ENCODE measurements at places on chromosomes 1 and 21.

DNA sequence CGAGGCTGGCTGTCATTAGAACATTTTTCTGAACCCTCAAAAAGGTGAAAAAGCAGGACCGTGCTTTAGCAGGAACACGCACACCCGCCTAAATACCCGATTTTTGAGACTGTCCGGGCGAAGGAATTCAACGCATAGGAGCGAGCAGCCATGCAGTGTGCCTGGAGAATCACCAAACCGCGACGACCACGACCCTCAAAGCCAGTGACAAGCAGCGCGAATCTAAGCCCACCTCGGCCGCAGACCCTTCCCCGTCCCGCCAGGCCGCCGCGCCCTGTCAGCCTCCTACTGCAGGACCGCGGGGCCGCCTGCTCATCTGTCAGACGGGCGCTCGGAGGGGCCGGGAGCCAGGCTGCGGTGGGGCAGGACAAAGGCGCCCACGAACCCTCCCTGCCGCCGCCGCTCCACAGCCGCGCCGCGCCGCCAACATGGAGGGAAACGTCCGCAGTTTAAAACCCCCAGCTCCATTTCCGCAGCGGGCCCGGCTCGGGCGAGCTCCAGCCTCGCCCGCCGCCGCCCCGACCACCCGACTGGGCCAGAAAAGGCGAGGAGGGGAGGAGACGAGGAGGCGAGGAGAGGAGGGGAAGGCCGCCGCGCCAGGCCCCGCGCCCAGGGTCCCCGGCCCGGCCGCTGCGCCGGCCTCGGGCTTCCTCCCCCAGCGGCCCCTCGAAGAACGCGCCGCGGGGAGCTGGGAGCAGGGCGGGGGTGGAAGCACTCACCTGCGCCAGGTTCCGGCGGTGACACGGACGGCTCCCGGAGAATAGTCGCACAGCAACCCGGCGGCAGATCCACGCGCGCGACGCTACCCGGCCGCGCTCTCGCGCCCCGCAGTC lies at the start of gene LBR:
Gene LBR (minus strand): TSS at position 804 of the 833 bp plus-strand sequence. CDS start 3,963 bp downstream, outside the sequence.
- peak; percentile 18 for DNase-seq

- DNase-seq: no peak
Observed at GRCh38 chr1:23475134-23475628, 8.8 kb downstream of the ASAP3 start.

DNA sequence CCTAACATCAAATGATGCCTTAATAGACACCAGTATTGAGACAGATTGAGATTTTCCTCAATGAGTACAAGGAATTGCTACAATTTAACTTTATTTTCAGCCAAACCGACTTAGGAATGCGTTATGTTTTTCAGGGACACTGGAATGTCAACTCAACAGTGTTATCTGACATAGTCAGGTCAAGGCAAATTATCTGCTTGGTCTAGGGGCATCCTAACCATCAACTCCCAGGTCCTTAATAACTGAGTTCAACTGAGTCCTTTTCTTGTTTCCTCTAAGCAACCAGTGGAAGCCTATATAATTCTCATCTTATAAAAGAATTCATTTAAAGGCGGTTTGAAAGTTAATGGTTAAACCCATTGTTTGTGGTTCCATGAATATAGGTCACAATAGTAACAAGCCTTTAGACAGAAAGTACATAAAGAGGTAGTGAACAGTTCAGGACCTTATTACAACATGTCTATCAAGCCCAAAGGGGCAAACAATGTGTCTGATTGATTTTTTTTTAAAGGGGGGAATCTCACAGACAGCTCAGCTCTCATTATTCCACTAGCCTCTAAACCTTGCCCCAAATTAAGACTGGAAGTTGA lies 32.3 kb upstream of the NR5A2 start:
- no peak for DNase-seq

DNA sequence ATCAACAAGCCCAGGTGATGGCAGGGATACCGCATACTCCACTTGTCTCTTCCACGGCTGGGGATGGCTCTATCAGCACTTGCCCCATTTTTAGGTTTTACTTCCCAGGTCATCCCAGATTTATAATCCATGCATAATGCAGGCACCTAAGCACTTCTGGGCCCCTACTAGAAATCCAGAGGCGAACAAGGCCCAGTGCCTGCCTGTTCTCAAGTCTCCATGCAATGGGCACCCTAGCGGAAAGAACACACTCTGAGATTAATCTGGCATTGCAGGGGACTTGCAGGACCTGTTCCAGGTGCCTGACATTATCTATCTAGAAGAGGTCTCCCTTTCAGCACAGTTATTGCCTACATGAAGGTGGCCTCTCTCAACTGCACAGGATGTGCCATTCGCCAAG lies 39.8 kb downstream of the HIVEP3 start:
- DNase-seq: no peak

DNA sequence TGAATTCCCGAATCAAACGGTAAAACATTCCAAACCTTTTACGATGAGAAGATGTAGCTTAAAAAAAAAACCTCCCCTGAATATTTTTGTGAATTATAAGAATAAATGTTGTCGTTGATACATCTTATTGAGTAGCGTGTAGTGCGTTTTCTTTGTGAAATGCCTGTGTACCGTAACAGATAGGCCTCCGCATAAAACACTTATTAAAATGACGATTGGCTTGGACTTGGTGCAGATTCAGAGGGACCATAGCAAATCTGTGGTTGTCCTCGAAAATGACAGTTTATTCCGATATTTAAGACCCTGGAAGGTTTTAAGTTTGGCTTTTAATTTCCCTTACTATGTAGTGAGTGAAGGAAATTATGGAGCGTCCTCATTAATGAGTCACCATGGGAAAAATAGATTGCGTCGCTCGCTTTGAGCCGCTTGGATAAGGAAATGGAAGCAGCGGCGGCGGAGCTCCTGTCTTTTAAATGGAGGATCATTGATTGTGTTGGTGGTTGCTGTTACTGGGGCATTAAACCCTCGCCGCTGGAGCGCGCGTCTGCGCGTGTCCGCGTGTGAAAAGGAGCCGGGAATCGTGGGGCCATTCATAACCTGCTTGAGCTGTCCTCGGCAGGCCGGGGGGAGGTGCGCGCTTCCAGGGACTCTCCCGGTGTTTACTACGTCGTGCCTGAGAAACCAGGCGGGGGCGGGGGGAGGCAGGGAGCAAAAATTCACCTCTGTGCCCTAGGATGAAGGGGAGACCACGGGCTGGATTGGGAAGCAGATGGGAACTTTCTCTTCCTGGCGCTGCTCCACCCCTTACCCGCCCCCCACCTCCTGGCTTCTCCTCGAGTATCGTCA lies 1.6 kb downstream of the SPEN start:
- DNase-seq: peak; percentile 56

DNA sequence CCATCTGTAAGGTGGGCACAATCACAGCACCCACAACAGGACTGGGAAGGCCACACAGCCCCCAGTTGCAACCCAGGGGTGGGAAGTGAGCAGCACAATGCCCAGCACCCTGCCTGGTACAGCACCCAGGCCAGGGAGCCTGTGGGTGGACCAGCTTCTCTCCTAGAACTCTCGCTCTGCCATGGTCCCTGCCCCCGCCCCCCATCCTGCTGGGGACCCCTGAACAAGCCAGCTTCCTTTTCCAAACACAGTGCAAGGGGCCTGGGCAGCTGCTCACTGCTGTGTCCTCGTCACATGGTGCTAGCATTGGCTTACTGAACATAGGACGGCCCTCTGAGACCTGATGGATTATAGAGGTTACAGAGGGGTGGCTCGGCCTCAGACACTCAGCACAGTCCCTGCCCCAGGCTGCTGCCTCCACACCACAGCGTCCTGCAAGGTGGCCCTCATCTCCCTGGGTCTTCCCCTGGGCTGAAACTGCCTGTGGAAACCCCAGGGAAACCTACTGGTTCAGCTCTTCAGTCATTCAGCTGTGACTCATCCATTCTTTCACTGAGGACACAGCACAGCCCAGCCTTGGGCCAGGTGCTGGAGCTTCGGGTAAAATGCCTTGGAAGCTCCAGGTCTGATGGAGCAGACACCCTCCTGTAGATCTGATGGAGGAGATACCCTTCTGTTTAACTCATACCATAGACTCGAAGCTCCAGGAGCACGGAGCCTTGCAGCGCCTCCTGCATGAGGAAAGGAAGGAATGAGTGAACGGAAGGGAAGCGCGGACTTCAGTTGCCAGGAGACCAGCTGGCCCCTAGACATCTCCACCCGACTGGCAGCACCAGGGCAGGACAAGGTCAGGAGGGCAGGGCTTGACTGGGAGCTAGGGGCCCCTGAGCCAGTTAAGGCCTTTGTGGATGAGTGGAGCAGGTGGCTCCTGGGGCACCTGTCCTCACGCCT lies 8.1 kb upstream of the PRDM16 start:
- no peak for DNase-seq

- DNase-seq: no peak
Observed at GRCh38 chr1:206921772-206922265, at the start of gene FCMR. Gene FCMR (minus strand): TSS chr1:206921941. CDS start chr1:206921854, 87 bp downstream.

DNA sequence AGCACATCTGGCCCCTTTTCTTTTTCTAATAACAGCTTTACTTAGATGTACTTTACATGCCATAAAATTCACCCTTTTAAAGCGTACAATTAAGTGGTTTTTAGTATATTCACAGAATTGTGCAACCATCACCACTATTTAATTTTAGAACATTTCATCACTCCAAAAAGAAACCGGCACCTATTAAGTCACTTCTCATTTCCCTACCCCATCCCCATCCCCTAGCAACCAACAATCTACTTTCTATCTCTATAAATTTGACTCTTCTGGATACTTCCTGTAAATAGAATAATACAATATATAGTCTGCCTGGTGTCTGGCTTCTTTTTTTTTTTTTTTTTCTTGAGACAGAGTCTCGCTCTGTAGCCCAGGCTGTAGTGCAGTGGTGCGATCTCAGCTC lies 59.5 kb upstream of the ENAH start:
- DNase-seq: no peak

- DNase-seq: no peak
Observed at GRCh38 chr1:241968611-241969010, 11.0 kb downstream of the BECN2 start.

DNA sequence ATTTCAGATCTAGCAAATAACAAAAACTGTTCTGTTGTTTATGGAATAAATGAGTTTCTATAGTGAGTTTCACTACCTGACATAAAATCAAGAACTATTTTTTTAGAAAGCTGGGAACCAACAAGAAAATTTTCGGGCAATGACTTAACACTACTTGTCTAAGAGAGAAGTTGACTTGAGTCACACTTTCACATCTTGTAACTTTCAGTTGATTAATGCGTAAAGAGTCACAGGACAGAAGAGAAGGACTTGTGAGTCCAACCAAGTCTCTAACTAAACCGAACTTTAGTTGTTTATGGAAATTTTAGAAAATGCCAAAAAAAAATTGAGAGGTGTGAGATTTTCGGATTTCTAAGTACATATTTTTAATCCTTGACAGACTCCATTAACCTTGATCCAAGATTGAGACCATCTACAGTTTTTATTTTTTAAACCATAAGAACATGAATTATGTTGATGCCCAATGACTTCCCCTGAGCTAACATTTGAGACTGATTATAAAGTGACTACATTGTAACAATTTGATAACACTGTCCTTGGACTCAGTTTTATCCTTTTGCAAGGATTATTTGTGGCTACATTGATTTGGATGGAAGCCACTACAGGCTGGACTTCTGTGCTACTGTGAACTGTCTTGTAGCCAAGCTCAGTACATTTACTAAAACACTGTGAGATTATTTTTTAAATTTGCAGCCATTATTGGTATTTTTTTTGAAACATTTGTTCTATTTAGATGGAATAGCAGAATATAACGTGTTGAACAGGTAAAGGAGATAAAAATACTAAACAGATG lies 284.0 kb downstream of the PTPRC start:
- no peak for DNase-seq

DNA sequence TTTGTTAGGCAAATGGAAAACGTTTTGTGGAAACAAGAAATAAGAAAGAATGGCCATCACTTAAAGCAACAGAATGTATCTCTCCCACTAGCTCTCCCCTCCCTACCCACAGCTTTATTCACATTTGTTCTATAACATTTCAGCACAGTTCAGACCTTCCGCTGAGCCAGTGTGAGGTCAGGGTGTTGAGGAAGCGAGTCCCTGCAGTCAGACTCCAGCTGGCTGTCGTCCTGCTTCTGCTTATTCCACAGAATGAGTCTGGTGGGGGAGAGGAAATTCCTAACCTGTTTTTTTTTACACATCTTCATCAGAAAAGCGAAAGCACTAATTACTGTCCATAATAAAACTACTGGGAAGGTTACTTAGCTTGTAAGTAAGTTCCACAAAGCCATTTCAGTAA lies 39.0 kb downstream of the MRPL39 start:
- DNase-seq: no peak

DNA sequence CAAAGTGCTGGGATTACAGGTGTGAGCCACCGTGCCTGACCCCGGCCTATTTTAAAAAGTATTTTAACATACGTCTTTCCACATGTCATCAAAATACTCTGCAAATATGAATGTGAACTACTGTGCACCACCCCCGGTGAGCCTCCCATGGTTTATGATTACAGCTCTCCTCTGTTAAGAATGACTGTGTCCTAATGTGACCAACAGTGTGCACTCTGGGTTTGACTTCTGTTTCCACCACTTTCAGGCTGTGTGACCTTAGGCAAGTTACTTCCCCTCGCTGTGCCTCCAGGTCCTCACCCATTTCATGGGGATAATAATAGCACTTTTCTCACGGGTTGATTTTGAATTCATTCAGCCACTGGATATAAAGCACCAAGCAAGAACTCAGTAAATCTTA lies 14.7 kb downstream of the AMPD2 start:
- no peak for DNase-seq

GRCh38 chr1:9630331-9631111 lies 21.0 kb upstream of the PIK3CD start:
- DNase-seq: no peak

DNA sequence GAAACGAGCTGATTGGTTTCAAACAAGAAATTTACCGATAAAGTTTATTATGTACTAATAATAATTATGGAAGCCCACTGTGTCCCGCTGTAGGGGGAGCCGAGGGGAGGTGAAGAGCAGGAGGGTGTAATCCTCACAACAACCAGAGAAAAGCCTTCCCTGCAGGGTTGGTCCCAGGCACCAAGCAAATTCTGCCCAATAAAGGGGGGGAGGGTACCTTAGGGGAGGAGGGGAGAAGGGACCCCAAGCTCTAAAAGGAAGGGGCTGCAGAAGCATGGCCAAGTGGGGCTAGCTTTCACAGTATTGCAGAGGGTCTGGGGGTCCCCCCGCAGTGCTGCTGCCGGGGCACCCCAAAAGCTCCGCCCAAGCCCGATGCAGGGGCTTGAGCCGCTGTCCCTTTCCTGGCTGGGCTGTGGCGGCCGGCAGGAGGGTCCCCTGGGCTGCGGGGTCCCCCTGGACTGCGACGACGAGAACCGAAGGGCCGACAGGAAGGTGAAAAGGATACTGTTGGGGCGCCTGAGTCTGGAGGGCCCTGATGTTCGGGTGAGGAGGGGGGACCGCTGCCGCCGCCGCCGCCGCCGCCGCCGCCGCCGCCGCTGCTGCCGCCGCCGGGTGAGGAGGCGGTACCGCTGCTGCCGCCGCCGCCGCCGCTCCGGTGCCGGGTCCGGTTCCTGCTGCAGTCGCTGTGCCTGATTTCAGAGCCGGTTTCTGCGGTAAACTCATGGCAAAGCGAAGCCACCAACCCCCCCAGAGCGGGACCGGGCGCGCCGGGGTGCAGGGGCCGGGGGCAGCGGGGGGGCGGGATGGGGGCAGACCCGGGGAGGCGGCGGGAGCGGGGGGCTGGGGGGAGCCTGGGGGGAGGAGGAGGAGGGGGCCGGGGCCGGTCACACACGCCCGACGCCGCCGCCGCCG lies 771 bp downstream of the EIF4G3 start:
- peak; percentile 25 for DNase-seq

GRCh38 chr1:66684353-66684752 lies 67.9 kb upstream of the DYNLT5 start:
- DNase-seq: no peak

- DNase-seq: no peak
Observed at GRCh38 chr1:205929496-205930194, 13.6 kb downstream of the SLC26A9 start.

Measured in stimulated activated CD4-positive, alpha-beta T cell treated with anti-CD3 and anti-CD28 coated beads, Interleukin-1b, Interleukin-23, amount 100 ng/mL, for 4 hours (primary cell).